ENCODE measurements at places on chromosomes 3 and 15.

- DNase-seq = no peak
These were observed 246.2 kb downstream of the LSAMP start for GRCh38 chr3:116199063-116199462.

DNA sequence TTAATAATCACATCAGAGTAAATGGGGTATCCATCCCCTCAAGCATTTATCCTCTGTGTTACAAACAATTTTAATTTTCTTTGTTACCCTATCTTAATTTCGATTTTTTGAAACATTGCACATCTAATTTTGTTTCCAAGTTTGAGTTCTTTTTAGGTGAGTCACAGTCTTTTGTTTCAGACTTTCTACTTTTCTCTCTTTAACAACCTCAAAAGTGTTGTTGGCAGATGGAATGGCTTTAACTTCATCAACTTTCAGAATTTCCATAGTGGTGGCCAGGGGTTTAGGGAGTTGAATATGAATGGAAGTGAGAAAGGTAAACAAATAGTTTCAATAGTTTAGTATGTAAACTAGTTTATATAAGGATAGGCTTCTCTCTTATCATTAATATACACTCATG lies 223.0 kb upstream of the MLF1 start:
- DNase-seq = no peak

- no peak for DNase-seq
These were observed 382.3 kb upstream of the SEMA6D start for GRCh38 chr15:47334805-47335535.

DNA sequence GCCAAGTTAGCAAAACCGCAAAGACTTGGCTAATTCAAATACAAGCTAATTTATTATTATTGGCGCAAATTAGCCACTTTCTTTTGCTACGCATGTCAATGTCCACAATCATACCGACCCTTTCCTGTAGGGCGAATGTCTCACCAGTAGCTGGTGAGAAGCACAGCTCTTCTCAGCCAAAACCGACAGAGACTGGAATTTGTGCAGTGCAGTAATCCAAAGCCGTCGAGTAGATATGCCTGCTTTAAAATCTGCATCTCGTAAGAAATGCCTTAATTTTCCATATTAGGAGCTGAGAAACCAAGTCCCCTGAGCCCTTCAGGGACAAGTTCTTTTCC lies 614 bp upstream of the MINDY2 start:
- DNase-seq = no peak

DNA sequence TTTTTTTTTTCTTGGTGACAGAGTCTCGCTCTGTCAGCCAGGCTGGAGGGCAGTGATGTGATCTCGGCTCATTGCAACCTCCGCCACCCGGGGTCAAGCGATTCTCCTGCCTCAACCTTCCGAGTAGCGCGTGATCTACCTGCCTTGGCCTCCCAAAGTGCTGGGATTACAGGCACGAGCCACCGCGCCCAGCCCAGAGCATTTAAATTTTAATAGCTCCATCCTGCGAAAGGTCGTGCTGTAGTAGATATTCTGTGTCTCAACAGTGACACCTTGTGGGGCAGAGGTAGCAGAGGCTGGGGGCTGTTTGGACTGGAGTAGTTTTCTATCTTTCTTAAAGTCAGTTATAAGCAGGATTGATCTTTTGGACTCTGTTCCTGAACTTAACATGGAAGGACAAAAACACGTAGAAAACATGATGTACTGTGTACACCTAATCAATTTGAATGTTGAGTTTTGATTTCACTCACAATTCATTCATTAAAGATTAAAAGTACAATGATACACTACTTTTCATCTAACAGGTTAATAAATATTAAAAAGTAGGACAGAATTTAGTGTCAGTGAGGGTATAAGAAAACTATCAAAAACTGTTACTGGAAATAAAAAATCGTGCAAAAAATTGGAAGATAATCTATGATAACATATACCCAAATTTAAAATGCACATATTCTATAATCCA lies 11.0 kb upstream of the PDCD6IP start:
- peak; percentile 53 for DNase-seq

DNA sequence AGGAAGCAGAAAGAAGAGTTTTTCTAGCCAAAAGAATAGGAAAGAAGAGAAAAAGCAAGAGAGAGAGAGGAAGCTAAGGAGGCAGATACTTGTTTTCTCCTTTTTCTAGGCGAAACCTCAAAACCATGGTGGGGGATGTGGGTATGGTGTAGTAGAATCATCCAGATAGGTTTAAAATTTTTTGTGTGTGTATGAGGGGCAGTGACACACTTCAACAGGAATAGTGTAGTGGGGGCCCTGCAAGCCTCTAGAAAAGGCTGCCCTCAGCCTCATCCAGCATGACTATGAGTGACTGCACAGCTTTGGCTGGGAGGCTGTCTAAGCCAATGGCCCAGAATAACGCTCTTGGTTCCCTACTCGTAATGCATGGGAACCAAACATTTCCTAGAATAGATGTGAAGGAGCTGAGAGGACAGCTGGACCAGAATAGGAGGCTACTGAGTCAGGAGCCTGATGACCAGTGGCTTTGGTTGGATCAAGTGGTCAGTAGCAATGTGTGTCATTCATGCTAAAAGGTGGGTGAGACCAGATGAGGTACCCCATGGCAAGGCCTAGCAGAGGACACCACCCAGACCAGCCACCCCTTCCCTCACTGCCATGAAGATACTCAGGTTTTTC lies 24.4 kb downstream of the MOBP start:
- no peak for DNase-seq

Data from NCI-H2171 treated with DMSO at 0.1 percent for 48 hours (cell line).